ENCODE measurements at places on chromosomes 3 and 15. TPM values are rescaled to one million over a fixed set of nuclear protein-coding genes. Genes with fewer than 3 reads are reported as not detected.

DNA sequence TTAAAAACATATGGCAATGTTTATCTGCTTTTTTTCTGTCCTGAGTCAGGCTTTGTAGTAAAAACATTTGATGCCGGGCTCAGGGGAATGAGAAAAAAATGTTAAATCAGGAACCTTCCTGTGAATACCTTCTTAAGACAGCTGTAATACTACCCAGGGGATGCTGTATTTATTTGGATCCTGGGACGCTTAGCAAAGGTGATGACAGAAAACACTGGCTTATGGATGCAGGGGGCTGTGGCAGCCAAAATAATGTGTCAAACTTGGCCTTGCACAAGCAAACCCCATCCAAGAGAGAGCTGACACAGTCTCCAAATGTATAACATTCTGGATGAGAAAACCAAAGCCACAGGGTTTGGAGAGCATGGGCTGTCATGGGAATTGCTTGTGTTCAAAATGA is 438.2 kb upstream of the PROK2 start:
- DNase-seq = no peak

DNA sequence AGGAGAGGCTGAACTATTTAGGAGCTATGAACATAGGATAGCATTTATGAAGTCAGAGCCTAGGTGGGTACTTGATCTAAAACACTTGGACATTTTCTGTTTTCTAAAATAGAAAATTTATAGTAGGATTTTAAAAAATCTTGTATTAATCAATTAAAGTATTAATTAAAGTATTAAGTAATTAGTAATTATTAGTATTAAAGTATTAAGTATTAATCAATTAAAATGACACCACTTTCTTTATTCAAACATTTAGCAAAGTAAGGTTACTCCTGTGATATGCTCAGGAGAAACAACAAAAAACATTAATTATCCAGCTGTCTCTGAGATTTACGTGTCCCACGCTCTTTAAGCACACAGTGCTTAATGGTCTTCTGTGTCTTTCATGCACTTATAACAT is 32.2 kb downstream of the CHCHD4 start:
- DNase-seq = no peak

GRCh38 chr3:168532135-168532534 is 436.4 kb upstream of the GOLIM4 start:
- DNase-seq = no peak

DNA sequence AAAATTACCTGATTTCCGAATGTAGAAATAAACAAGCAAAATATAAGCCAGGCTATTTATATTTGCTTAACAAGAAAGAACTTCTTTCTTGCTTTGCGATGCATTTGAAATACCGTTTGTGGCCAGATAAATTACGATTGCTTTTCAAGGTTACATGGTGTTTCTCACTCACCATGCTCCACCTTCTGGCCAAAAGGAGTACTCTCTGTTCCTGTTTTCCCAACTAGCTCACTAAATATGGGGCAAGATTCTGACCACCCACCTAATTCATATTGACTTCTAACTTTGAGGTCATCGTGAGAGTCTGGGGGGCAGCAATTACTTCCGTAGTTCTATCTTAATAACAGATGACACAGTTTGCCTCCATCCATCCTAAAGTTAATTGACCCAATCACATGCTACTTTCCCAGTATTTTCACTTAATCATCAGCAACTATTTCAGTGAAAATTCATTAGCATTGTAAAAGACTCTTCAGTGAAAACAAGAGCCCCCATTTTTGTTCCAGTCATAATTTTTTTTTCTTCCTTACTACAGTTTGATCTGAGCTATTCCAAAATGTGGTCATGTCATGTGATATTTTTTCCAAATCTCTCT is 25.9 kb downstream of the ACP3 start:
- no peak for DNase-seq

The CTXN2 gene
- not detected for total RNA-seq

DNA sequence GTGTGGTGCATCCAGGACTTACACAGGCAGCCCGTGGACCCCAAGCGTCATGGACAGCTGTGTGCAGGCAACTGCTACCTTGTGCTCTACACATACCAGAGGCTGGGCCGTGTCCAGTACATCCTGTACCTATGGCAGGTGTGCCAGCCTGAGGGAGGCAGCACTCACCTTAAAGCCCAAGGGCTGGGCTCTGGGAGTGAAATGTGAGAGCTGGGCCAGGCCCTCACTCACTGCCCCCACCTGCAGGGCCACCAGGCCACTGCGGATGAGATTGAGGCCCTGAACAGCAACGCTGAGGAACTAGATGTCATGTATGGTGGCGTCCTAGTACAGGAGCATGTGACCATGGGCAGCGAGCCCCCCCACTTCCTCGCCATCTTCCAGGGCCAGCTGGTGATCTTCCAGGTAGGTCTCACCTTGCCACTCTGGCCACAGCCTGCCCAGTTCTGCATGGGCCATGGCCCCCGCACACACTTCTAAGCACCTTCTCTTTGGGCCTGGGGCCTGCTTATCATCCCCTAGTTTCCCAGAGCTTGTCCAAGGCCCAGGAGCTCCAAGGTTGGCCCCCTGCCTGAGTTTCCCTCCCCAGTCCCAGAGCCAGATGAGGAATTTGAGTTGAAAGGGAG is 11.0 kb downstream of the VILL start:
- DNase-seq = no peak

- no peak for DNase-seq
Observed at GRCh38 chr3:15405448-15406050, 21.8 kb downstream of the METTL6 start.

The ACTR8 gene
- total RNA-seq = 41.9 TPM

- DNase-seq = no peak
Observed at GRCh38 chr3:106380232-106380631, 511.4 kb upstream of the CBLB start.

The PGBD4 gene
- total RNA-seq = 3.9 TPM

GRCh38 chr3:71026634-71027578 is 556.6 kb downstream of the FOXP1 start:
- no peak for DNase-seq

- no peak for DNase-seq
Observed at GRCh38 chr3:137065381-137065780, 107.6 kb downstream of the IL20RB start.

DNA sequence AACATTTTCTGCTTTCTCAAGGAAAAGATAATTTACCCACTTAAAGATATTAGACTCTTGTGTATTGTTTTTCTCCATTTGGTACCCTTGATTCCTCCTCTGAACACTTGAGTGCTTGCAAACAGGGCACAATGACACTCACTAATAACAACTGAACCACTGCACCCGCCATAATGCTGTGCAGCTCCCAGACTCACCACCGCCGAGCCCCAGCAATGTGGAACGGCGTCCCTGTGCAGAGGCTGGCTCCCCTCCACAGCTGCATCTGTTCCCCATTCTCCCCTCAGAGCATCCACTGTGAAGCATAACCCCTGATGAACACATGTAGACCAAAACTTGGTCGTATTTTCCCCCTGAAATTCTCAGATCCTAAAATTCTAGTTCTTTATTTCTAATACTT is 276.2 kb upstream of the PLSCR5 start:
- DNase-seq = no peak

GRCh38 chr3:119676020-119676419 is 1.2 kb downstream of the COX17 start:
- no peak for DNase-seq

All from activated T-helper 1 cell treated with anti-CD3 and anti-CD28 coated beads, Interleukin-12 subunit alpha, Interleukin-12 subunit beta, Interleukin-2, Interleukin-4 antibody, amounts not matched to agents 30 ng/mL and 10 ng/mL and 1 ng/mL, durations not matched to agents 14 hours and 24 hours and 36 hours (primary cell).